ENCODE measurements at places on chromosomes 4 and X.

GRCh38 chr4:35739308-35739707 is 505.0 kb downstream of the ARAP2 start:
- DNase-seq = no peak

GRCh38 chrX:10900585-10901289 is 210.4 kb upstream of the HCCS start:
- no peak for DNase-seq

DNA sequence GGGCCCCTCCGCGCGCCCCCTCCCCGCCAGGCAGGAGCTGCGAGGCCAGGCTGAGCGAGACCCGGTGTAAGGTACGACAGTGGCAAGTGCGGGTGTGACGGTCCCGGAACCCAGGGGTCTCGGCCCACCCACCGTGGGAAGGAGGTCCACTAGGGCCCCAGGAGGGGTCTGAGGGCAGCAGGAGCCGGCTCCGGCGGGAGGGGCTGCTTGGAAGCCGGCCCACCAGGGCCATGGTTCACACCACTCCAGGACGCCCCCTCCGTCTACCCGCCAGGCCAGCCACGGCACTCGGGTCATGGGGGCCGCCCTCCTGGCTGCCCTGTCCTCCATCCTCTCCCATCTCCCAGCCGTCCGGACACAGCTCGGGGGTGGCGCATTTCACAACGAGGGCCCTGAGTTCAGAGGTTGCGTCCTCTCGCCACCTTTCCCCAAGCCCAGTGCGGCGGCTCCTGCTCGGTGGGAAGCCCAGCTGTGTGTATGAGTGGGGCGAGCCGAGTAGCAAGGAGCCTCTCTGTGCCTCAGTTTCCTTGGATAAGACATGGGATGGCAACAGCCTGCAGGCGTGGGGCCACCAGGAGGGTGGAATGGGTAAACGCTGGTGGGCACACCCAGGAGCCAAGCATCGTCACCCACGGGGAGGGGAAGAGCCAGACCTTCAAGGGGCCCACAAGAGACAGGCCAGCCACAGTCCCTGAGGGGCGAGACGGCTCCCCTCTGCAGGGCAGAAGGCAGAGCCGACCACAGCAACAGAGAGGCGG is 81.3 kb downstream of the FAM53A start:
- no peak for DNase-seq

- DNase-seq = no peak
These were observed 86.7 kb downstream of the PTTG2 start for GRCh38 chr4:38046727-38047489.

DNA sequence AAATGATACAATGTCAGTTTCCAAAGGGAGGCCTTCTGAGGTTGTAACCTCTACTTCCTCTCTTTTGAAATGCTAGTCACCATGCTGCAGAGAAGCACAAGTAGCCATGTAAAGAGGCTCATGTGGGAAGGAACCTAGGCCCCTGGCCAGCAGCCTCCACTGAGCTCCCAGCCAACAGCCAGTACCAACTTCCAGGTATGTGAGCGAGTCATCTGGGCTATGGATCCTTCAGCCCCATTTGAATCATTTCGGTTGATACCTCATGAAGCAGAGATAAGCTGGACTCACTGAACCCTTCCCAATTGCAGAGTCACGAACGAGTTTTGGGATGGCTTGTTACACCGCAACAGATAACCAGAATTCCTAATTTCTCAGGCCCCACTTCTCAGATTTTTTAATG is 187.0 kb upstream of the LDB2 start:
- DNase-seq = no peak

DNA sequence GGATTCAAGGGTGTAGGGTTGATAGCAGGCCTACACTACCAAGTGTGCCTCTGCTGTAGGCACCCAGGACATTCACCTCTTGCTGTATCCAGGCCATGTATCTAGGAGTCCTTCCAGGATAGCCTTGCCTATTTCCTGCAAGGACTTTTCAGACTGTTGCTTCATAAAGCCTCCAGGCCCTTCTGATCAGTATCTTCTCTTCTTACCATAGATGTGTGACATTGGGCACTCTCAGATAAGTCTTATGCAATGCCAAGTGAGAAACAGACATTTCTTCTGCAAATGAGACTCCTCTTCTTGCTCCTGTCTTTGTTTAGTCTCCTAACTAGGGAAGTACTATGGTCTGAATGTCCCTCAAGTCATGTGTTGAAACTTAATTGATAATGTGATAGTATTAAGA is 386.8 kb downstream of the ANKRD50 start:
- DNase-seq = no peak

GRCh38 chrX:95797344-95797743 is 887.3 kb upstream of the DIAPH2 start:
- no peak for DNase-seq

DNA sequence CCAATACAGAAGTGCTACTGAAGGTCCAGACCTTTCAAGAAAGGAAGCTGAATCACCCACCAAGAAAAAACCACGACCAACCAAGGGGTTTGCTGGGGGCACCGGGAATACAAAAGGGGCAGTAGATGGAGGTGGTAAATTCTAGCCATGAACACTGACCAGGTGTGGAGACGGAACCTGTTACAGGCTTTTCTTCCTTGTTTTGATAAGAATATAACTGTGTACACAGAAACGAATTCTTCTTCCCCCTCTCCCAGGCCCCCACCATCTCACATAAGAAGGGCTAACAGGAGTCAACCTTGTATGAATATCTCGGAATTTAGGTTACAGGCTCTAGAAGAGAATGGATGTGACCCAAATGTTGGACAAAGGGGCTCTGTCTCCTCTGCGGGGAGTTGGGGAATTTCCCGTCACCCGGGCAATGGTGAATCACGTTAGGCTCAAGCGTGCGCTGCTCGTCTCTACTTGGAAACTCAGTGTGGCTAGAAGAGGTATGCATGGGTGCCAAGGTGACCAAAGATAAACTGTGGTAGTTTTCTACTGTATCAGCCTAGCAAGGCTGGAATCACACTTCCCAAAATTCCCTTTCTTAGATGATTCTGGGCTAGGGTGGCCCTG is 87.0 kb downstream of the AFAP1 start:
- DNase-seq = no peak

- no peak for DNase-seq
These were observed 192.7 kb downstream of the CBR4 start for GRCh38 chr4:168817370-168817769.

GRCh38 chr4:5014007-5014682 is 5.1 kb downstream of the CYTL1 start:
- DNase-seq = no peak

DNA sequence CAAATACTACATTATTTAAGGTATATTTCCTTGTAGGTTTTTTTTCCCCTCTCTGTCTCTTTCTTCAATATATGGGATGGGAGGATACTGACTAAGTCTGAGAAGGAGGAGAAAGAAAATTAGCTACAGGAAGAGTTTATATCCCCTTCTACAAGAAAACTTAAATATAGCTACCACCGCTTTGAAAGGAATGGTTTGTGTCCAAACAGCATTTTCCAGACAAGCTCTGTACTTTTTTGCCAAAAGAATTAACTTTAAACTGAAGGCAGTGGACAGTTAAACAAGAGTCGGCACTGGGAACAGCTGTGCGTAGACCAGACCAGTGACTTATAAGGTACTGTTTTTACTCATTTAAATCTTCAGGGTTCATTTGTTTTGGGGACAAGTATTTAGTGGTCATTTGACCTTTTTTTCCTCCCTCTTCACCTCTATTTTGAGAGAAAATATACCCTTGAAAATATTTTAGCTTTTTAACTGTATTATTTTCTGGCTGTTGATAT is 303.7 kb downstream of the ARHGAP24 start:
- DNase-seq = no peak

DNA sequence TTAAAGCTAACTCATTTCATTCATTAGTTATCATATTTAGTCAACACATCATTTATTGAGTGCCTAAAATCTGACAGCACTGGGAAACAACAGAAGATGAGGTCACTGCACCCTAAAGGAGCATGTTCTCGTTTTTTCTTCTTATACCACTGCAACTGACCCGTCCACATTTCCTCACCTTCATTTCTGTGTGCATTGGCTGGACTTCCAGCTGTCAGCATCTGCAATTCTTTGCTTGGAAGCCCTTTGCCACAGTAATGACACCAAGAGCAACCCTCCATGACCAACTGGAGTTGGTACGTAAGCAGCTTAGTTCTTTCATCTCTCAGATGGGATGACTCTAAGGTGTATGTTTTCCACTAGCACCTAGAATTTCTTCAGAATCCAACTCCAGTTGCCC is 13.2 kb downstream of the SHROOM3 start:
- no peak for DNase-seq

DNA sequence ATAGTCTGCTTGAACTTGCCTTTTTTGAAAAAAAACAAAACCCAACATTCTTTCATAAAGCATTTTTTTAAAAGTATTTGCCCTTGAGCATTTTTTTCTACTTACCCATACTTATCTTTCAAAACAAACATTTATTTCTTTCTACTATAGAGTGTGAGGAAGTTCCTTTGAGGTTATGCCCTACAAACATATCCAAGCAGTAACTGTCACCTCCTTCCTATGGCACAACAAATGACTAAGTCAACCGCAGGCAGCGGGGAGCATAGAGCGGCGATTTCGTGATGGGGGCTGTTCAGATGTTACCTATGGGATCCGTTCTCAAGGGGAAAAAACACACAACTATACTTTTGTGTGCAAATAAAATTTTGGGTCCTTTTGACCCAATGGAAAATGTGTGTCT is 19.4 kb downstream of the SPRY1 start:
- no peak for DNase-seq

Data from NCI-H774 (cell line).